ENCODE measurements at places on chromosomes 12 and 14.

- DNase-seq: peak; percentile 51
Measured at GRCh38 chr12:106309671-106310505, 7.4 kb downstream of the TCP11L2 start.

- no peak for DNase-seq
Measured at GRCh38 chr14:79009286-79009685, 839.1 kb downstream of the NRXN3 start.

GRCh38 chr14:55645145-55645544, 65.1 kb downstream of the KTN1 start:
- DNase-seq: no peak

- no peak for DNase-seq
Measured at GRCh38 chr12:71521125-71521524, 81.5 kb downstream of the LGR5 start.

DNA sequence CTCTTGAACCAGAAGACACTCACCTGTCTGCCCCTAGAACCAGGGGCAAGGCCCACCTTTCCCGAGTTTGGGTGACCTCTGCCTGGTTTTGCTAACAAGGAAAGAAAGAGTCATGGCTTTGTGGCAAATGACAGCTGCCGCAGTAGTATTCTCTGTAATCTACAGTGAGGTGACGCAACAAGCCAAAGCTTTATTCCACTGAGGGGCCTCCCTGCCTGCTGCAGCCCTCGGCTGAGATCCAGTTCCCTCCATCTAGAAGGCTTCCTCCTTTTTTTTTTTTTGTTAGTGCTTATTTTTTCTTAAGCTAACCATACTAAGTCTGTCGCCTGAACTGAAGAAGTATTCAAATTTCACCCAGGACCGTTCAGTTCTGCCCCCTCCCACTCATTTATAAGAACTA, 142.3 kb upstream of the TMCC3 start:
- no peak for DNase-seq

DNA sequence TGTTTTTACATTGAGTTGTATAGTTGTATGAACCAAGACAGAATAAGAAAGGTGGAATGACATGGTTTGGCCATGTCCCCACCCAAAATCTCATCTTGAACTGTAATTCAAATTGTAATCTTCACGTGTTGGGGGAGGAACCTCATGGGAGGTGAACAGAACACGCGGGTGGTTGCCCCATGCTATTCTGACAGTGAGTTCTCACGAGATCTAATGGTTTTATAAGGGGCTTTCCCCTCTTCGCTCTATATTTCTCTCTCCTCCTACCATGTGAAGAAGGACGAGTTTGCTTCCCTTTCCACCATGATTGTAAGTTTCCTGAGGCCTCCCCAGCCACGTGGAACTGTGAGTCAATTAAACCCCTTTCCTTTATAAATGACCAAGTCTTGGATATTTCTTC, 25.3 kb downstream of the DDHD1 start:
- DNase-seq: no peak

DNA sequence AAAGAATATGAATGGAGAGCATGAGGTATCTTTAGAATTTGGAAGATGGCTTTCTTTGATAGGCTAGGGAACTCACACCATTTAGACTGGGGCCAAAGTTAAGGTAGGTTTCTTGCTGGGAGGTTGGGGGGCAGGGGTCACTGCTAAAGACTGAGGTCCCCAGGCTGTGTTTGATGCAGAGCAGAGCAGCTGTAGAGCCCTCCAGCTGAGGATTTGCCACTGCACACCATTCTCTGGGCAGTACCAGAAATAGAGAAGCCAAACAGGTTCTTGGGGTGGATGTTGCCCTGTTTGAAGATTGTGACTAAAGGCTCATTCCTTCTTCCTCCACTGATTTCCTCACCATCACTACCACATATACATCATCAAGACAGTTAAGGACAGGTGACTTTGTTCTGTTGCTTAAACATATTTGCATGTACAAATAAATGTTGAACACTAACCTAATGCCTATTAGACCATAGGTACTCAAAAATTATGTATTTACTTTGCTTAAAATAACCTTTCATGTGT, 7.9 kb downstream of the NTF3 start:
- DNase-seq: no peak

GRCh38 chr12:124506145-124506831, 61.1 kb downstream of the NCOR2 start:
- peak; percentile 61 for DNase-seq

GRCh38 chr14:75242546-75243273, 35.9 kb upstream of the FOS start:
- peak; percentile 99 for DNase-seq
